ENCODE measurements at places on chromosomes 12 and 14.
A peak's percentile ranks its signal among the peaks of the same experiment; 100 is the strongest.

GRCh38 chr14:36317650-36318049 lies 2.8 kb downstream of the MBIP start:
- DNase-seq = no peak

GRCh38 chr12:77816196-77816595 lies 14.5 kb upstream of the NAV3 start:
- DNase-seq = no peak

- DNase-seq = peak; percentile 79
These were observed 11.5 kb upstream of the NT5DC3 start for GRCh38 chr12:103852498-103852997.

- DNase-seq = no peak
These were observed 151.5 kb downstream of the DERA start for GRCh38 chr12:16062611-16063010.

DNA sequence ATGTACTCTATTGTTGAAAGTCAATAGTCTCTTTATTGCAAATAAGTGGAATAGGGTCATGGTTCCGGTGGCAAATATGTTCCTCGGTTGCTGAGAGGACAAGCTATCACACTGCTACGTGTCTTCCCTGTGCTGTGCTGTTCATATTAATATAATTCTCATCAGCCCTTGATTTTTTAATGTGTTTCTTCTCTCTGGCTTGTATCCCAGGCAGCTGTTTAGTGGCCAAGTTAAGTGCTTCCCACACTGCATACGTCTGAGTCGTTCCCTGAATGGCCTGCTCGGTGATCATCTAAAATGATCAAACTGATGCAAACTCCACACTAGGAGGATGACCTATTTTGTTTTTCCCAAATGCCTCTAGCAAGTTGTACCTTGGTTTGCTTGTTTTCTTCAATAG lies 186.4 kb downstream of the ANO6 start:
- peak; percentile 70 for DNase-seq

- no peak for DNase-seq
These were observed 5.1 kb upstream of the TNFRSF1A start for GRCh38 chr12:6346942-6347341.

GRCh38 chr12:113003636-113004035 lies 25.3 kb downstream of the OAS2 start:
- DNase-seq = no peak

DNA sequence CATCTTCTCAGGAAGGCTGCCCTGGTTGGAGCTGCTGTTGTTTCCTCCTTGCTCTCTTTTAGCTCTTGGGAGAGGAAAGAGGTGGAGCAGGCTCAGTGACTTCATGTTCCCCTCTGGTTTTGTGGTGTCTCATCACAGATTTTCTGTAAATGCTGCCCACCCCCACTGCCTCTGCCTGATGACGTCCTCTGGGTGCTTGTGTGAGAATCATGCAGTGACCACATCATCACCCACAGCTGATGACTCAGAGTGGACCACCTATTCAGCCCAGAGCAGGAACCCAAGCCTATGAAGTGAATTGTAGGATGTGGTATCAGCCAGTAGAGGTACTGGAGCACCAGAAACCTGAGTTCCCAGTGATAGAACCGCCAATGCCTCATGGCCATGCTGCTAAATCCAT lies at the start of gene GZMB:
Gene GZMB (minus strand): TSS at position 33 of the 400 bp plus-strand sequence. CDS start 30 bp downstream, at position 3.
- DNase-seq = no peak

DNA sequence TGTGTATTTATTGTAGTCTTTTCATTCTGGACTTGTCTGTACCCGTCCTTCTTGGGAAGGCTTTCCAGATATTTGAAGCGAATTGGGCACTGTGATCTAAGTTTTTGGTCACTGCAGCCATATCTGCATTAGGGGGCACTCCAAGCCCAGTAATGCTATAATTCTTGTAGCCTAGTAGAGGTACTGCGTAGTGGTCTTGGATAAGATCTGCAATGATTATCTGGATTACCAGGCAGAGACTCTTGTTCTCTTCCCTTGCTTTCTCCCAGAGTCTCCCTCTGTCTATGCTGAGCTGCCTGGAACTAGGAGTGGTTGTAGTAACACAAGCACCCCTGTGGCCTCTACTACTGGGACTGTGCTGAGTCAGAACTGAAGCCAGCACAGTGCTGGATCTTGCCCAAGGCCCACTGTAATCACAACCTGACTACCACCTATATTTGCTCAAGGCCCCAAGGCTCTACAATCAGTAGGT lies 30.0 kb downstream of the SLC38A2 start:
- DNase-seq = peak; percentile 3

DNA sequence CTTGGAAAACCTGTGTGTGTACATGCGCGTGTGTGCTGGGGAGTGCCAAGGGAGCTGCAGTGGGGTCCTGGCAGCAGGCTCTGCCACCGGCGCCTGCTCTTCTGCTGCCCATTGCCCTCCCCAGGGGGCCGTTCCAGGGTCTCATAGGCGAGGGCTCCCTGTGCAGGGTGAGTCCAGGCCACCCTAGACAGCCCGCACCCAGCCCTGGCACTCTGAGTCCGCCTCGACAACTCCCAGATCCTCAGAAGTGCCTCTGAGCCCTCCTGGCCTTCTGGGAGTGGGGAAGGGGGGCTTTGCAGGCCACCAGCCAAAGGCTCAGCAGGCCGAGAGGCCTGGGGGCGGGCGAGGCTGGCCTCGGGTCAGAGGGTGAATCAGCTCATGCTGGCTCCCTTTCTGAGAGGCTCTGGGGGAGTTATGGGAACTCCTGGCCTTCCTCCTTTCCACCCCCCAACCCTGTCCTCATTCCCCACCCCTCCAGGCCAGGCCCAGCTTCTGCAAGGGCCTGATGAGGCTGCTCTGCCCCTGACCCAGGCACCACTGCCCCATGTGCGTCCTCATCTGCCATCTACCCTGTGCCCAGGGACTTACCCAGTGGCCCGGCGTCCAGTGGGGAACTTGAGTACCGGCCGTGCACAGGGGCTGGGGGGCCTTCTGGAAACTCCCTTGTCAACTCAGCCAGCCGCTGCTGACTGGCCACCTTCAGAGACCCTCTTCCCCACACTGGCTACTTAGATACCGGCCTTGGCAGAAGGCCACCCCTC lies 2.1 kb upstream of the TEDC1 start:
- no peak for DNase-seq

- no peak for DNase-seq
These were observed 218.1 kb downstream of the GLT1D1 start for GRCh38 chr12:129071362-129071761.

DNA sequence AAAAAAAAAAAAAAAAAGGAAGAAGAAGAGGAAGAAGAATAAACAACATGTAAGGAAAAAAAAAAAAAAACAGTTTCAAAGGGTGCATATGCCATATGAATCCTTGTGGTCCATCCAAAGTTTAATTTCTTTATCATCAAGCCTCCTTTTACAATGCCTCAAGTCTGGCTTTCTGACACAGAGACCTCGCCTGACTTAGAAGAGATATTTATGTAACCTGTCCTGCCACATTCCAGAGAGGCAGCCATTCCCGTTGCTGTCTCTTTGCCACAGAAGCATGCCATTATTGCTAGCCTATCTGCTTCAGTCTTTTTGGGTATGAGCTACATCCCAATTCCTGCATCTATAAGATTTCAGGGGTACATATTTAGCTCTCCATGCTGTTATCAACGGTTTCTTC lies 596.7 kb upstream of the ATP2B1 start:
- no peak for DNase-seq

DNA sequence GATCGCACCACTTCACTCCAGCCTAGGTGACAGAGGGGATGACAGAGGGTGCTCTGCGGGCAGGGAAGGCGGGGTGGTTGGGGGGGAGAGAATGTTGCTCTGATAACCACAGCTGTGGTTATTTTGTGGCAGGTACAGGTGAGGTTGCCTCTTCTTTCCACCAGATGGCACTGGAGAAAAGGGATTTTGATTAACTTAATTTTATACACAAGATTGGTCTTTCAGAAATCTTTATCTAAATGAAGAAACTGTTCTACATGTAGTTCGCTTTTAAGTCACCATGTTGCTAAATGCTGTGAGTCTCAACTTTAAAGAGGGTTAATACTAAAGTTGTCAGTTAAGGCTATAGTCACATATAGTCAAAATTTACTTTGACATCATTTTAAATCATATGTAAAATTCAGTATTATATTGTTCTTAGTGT lies 25.7 kb downstream of the FGF23 start:
- no peak for DNase-seq

- DNase-seq = peak; percentile 27
These were observed 11.7 kb upstream of the INF2 start for GRCh38 chr14:104677512-104678332.

DNA sequence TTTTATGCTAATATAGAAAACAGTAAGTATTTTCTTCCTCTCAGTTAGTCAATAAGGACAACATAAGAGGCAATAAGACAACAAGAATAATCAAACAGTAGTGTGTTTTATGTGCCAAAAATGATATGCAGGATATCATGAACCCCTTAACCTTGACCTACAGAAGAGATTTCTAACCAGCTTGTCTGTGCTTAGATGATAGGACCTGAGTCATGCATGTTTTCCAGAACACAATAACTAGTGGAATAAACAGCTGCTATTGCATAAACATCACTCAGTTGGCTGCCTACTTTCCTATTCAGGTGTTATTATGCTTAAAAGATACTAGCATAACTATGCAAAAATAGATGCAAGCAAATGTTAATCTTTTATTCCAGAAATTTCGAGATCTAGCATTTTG lies 282.5 kb downstream of the PRKD1 start:
- no peak for DNase-seq

DNA sequence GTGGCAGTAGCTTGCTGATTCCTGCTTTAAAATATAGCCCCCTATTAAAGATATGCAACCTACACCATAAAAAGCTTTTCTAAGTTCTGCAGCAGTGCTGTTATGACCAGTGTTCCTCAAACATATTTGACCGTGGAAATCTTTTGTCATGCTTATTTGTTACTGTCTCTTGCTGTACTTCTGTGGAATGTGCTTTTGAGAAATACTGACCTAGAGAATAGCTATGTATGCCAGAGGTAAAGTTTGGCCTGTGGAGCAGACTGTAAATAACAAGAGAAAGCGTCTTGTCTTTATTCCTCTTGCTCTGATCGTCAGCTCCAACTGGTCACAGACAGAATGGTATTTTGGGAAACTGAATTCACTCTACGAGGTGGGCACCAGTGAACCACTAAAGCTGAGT lies 239.0 kb downstream of the FBXL14 start:
- no peak for DNase-seq

- no peak for DNase-seq
These were observed 15.3 kb downstream of the WDR20 start for GRCh38 chr14:102154821-102155549.

DNA sequence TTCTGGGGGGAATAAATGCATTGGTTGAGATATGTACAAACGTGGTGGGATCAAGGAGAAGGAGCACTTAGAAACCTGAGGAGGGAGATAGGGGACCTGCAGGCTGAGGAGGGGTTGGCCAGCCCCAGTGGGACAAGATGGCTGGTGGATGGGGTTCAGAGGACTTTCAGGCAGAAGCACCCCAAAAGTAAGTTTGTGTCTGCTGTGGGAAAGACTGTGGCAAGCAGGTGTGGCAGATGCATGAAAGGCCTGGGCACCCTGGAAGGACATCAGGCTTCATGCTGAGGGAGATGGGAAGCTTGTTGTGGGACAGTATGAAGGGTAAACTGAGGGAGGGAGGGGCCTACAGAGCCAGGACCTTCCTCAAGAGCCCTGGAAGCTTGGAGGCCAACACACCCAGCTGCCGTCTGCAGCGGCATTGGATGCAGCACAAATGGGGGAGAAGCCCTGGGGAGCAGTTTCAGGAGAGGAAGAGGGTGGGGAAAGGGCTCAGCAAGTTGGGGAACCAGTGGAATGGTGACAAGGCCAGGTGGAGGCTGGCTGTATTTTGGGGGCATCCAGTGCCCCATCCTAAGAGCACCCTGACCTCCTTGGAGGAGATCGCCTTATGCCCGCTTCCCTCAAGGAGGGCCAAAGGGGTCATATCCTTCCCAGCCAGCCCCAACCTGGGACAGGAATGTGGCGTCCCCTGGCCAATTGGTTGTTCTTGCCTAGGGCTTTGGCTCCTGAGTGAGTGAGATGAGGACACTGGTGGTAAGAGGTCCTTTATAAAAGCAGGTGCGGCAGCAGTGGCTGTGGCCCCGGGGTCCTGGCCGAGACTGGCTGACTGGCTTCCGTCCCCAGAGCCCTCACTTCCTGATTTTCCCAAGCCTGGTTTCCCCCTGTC lies 20.7 kb downstream of the NFKBIA start:
- no peak for DNase-seq

- peak; percentile 52 for DNase-seq
These were observed 7.4 kb upstream of the TMEM132C start for GRCh38 chr12:128259556-128260070.

- no peak for DNase-seq
These were observed 50.5 kb downstream of the ANO4 start for GRCh38 chr12:100845095-100845494.

GRCh38 chr14:81286574-81287370 lies 66.0 kb upstream of the GTF2A1 start:
- DNase-seq = no peak

DNA sequence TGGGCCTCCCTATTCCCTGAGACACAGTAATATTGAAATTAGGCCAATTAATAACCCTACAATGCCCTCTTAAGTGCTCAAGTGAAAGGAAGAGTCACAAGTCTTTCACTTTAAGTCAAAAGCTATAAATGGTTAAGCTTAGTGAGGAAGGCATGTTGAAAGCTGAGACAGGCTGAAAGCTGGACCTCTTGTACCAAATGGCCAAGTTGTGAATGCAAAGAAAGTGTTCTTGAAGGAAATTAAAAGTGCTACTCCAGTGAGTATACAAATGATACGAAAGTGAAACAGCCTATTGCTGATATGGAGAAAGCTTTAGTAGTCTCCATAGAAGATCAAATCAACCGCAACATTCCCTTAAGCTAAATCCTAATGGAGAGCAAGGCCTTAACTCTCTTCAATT lies 140.8 kb downstream of the PTCSC3 start:
- no peak for DNase-seq

DNA sequence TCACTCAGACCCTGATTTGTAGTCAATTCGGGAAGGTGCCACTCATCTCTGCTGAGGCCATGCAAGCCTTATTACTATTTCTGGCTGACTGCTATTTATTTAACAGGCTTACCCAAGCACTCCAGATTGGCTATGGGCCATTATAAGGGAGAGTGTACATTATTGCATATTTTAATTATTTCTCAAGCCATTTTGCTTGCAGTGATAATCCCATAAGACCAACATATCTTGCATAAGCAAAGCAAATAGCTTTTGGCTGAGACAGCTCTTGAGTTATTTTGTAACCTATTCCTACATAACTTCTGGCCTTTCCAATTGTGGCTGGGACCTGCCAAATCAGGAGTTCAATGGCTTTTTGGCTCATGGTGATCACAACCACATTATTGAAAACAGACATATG lies 509.6 kb upstream of the USP15 start:
- no peak for DNase-seq

DNA sequence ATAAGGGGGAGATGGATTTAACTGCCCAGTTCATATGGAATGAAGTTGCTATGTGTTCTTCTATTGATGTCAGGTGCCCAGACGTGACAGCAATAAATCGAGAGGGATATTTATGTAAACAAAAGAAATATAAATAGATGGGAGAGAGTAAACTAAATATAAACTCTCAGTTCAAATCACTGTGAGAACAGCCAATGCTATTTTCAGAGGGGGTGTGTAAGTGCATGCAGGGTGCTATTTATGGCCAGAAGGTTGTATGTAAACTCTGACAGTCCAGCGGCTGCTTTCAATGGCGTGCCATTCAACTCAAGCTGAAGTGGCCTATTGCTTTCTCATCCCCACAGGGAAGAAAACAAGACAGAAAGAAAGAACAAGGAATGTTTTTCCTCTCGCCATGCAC lies 127.2 kb downstream of the KCNA5 start:
- DNase-seq = no peak
